ENCODE measurements at places on chromosomes 12 and 14.

DNA sequence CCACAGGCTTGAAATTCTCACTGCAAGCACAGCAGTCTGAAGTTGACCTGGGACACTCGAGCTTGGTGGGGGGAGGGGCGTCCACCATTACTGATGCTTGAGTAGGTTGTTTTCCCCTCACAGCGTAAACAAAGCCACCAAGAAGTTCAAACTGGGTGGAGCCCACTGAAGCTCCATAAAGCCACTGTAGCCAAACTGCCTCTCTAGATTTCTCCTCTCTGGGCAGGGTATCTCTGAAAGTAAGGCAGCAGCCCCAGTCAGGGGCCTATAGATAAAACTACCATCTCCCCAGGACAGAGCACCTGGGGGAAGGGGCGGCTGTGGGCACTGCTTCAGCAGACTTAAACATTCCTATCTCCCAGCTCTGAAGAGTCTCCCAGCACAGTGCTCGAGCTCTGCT, 31.7 kb upstream of the ST8SIA1 start:
- DNase-seq, result no peak

- no peak for DNase-seq
These were observed 114.0 kb downstream of the BEGAIN start for GRCh38 chr14:100473249-100473648.

GRCh38 chr12:75161488-75161887, 48.2 kb downstream of the KCNC2 start:
- no peak for DNase-seq

DNA sequence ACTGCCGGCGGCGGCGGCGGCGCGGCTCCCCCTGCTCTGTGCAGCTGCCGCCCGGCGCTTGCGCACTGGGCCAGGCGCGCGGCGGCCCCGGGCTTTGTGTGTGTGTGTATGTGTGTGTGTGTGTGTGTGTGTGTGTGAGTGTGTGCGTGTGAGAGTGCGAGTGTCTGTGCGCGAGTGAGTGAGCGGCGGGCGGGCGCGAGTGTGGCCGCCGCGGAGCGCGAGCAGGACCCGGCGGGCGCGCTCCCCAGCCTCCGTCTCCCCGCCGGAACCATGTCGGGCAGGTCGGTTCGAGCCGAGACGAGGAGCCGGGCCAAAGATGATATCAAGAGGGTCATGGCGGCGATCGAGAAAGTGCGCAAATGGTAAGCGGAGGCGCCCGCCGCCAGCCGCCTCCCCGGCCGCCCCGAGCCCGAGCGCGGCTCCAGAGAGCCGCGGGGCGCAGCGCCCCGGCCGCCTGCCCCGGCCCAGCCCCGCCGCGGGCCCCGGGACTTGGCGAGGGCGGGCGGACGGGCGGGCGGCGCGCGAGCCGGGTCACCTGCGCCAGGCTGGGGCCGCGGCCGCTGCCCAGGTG, at the start of gene BCL7A:
TSS of gene BCL7A (plus strand) at position 63 of the 571 bp plus-strand sequence. CDS start at position 271, 208 bp downstream.
- peak; percentile 31 for DNase-seq

DNA sequence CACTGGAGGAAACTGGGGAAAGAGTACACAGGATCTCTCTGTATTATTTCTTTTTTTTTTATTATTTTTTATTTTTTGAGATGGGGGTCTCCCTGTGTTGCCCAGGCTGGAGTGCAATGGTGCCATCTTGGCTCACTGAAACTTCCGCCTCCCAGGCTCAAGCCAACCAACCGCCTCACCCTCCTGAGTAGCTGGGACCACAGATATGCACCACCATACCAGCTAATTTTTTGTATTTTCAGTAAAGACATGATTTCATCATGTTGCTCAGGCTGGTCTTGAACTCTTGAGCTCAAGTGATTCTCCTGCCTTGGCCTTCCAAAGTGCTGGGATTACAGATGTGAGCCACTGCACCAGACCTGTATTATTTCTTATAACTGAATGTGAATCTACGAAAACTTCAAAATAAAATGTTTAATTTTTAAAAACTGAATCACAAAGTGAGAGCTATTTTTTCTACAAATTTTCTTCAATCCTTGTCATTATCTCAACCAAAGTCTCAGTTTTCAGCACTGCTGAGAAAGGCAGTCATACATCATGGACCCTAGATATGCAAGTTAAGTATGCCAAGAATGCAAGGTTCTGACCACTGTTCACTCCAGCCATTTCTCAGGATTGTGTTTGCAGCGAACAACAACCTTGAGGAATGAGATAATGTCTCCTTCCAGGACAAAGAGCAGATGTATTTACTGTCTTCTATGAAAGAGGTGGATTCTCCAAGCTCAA, 2.4 kb downstream of the EAPP start:
- DNase-seq, result no peak

DNA sequence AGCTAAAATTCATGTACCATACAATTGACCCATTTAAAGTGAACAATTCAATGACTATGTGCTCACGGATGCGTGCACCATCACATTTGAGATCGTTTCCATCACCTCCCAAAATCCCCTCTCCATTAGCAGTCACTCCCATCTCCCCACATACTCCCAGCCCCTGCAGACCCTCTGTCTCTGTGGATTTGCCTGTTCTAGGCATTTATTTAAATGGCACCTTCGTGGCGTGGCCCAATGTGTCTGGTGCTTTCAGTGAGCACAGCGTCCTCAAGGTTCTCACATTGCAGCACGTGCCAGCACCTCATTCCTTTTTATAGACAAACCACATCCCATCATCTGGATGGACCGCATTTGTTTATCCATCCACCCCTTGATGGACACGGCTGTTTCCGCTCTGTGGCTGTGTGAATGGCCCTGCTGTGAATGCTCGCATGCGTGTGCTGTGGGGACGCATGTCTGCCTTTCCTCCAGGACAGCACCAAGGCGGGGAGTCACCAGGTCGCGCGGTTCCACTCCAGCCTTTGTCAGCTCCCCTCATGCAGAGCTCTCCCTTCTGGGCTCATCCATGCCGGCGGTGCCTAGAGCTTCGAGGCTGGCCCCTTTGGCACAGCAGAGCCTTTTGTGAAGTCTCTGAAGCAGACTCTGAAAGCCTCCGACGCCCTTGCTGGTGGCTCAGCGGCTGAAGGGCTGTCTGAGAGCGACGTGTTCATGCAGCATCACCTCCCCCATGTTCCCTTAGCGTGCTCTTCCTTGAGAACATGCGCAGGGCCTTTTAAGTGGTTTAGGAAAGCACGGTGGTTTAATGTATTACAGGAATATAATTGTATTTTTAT, 184.4 kb downstream of the KIF26A start:
- no peak for DNase-seq

GRCh38 chr12:108731105-108731865, at the start of gene CORO1C:
Gene CORO1C, minus strand, starts transcription at chr12:108731518. Its CDS starts 30,200 bp downstream, at chr12:108701318.
- DNase-seq, result peak; percentile 99

DNA sequence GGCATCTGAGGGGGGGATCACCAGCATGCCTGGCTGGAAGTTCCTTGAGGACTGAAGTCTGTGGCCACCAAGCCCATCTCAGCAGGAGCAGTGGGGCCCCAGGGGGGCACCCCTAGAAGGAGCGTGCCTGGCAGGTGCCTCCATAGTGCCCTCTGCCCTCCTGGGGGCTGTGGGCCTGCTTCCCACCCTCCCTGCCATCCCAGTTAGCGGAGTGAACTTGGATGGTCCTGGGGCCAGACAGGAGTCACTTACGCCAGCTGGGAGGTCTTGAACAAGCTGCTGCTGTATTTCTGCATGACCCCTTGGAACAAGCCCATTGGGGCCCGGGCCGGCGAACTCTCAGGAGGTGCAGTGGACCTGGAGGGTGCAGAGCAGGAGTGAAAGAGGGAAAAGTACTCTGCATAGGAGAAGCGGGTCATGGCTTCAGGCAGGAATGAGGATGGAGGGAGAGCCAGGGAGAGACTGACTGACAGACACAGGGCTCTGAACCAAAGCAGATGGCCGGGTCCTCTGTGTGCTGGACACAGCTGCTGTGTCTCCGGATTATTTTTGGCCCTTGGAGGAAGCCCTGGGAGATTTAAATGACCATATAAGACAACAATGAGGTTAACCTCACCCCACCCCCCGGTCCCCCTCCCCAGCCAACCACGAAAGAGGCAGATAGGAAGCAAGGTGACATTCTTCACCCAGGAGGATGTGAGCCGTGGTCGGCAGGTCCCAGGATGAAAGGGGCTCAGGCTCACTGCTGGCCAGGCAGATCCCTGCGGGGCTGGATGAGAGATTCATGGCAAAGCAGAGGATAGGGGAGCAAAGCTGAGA, 19.6 kb downstream of the ASB2 start:
- DNase-seq, result no peak

GRCh38 chr14:68147303-68147702, 327.7 kb downstream of the RAD51B start:
- no peak for DNase-seq

- no peak for DNase-seq
These were observed 86.9 kb upstream of the STXBP6 start for GRCh38 chr14:25136811-25137210.

- no peak for DNase-seq
These were observed 253.4 kb downstream of the BTG1 start for GRCh38 chr12:91892081-91892855.

GRCh38 chr12:109393437-109394345, 46.0 kb downstream of the MYO1H start:
- DNase-seq, result no peak

DNA sequence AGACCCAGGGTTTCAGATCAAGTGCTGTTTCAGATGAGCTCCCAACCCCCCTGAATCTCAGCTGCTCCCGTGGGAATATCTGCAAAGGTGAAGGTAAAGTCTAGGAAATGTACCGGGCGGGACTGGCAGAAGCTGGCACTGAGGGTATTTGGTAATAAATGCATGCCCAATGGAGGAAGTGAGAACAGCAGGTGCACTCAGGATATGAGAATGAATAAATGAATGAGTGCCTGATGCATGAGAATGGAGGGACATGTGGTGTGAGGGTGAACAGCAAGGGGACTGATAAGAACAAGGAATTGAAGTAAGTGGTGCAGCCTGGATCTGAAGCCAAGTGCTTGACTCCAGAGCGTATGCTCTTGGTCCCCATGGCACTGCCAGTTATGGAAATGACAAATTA, 11.6 kb downstream of the RAPGEF3 start:
- DNase-seq, result no peak

GRCh38 chr12:74538491-74539258, 1.0 kb downstream of the ATXN7L3B start:
- DNase-seq, result no peak

- DNase-seq, result no peak
These were observed 9.7 kb downstream of the GLTP start for GRCh38 chr12:109870648-109871047.

GRCh38 chr14:103732868-103733620, 17.4 kb downstream of the ZFYVE21 start:
- no peak for DNase-seq

DNA sequence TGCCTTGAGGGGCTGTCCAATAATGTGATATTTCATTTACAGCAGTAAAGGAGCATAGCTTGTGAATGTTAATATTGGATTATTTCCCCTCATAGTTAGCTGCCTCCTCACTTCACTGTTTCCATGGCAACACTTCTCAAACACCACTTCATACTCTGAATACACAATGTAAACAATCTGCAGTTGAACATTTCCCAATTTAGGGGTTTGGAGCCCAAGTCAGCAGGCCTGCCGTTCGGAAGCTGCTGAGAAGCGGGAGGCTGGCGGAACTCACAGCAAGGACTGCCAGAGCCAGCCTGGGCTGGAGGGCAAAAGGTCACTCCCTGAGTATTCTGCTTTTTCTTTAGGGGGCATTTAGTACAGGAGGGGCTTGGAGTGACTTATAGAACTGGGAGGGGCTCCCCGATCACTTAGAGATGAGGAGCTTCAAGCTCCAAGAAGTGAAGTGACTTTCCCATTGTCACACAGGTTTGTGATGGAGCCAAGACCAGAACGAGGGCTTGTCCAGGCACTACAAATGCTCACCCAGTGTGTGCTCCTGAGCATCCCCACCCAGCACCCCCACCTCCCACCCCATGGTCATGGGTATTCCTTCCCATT, 12.1 kb upstream of the SLC24A4 start:
- DNase-seq, result no peak

DNA sequence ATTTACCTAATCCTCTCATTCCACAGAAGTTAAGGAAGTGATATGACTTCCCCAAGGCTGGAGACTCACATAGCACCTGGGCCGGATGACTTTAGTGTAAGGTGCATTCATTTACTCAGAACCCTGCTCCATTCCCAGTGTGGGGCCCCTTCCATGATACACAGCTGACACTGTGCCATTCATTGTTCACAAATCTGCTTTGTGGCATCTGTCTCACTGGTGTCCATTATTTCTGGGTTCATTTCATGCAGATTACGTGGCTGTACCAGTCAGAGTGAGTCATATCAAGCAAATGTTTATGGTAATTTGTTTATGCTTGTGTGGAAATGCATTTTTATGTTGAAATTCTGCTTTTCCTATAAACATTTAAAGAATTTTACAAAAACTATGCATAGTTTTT, 5.2 kb downstream of the ANO4 start:
- no peak for DNase-seq

- no peak for DNase-seq
These were observed 43.8 kb downstream of the SENP1 start for GRCh38 chr12:48061938-48062719.

DNA sequence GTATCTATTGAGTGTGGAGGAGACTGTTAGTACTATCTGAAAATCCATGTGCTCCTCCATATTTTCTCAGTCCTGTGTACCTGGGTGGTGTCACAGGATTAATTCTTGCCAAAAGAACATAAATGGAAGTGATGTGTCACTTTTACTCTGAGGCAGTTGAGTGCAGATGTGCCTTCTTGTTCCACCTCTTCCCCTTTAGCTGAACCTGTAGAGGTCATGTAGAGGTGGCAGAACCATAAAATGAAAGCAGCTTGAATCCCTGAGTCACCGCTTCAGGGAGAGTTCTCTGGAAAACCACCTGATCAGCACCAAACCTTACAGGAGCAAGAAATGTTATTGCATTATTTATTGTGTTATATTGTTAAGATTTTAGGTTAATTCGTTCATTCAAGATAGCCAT, 14.7 kb upstream of the SLC25A3 start:
- no peak for DNase-seq

DNA sequence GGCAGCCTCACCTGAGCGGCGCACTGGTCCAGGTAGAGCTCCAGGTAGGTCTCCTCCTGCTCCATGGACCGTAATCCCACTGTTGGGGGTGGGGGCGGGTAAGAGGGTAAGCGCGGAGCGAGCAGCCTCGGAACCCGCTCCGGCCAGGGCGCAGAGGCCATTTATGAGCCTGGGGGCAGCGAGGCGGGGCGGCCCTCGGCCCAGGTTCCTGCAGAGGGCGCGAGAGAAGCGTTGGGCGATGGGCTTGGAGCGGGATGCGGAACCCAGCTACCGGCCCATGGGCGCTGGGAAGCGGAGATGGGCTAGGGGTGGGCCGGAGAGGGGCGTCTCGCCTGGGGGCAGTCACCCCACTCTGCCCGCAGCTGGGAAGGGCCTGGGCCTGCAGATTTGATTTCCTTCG, at the start of gene TBPL2:
TSS of gene TBPL2 (minus strand) at position 232 of the 400 bp plus-strand sequence. CDS start at position 65, 167 bp downstream.
- DNase-seq, result no peak

GRCh38 chr12:104702565-104703139, 245.9 kb downstream of the CHST11 start:
- DNase-seq, result no peak

GRCh38 chr14:28999656-29000055, 233.1 kb downstream of the FOXG1 start:
- DNase-seq, result no peak

GRCh38 chr14:100857923-100858837, 32.3 kb downstream of the MEG3 start:
- no peak for DNase-seq
